NK-92 treated with Interleukin-12 subunit alpha and Interleukin-12 subunit beta, amount 100 ng/mL, for 24 hours (cell line): ENCODE measurements at places on chromosomes 4 and X.

DNA sequence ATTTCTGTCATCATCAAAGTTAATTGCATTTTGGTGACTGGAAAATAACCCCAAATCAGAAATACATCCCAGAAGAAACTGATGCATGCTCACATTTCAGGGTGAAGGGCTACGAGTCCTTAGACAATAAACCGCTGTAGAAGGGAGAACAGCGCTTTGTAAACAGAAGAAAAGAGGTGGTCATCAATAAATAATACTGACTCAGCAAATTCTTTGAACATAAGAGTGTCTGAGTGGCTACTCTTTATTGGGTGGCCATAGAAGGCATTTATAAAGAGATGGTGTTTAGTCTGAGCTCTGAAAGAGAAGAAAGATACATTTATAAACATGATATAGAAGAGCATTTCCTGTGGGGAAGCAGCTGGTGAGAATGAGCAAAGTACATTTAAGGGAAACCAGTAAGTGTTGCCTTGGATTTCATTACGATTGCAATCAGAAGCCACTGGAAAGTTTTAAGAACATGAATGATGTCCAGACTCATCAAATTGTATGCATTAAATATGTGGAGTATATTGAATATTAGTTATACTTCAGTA, 246.9 kb upstream of the GIMD1 start:
- no peak for DNase-seq

- DNase-seq, result no peak
These were observed 368.5 kb downstream of the GPM6A start for GRCh38 chr4:175443547-175443946.

- no peak for DNase-seq
These were observed 61.9 kb upstream of the DAPP1 start for GRCh38 chr4:99754756-99755155.

- no peak for DNase-seq
These were observed 208.7 kb downstream of the SOWAHB start for GRCh38 chr4:76689145-76689817.

DNA sequence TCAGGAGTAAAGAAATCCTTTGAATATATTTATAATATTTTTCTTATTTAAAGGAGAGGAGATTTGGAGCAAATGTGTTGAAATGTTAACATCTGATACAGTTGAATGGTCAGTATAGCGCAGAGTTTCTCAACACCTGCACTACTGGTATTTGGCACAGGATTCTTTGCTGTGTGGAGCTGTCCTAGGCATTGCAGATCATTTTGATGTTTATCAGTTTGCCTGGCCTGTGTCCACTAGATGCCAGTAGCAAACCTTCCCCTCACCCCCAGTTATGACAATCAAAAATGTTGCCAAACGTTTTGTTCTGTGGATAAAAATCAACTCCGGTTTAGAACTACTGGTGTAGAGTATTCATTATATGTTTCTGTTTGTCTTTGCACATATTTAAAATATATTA, 765.3 kb upstream of the SLIT2 start:
- DNase-seq, result no peak

- DNase-seq, result no peak
These were observed 55.0 kb downstream of the BEX3 start for GRCh38 chrX:103431316-103431715.

GRCh38 chrX:38768079-38768478, 33.2 kb upstream of the MID1IP1 start:
- no peak for DNase-seq

DNA sequence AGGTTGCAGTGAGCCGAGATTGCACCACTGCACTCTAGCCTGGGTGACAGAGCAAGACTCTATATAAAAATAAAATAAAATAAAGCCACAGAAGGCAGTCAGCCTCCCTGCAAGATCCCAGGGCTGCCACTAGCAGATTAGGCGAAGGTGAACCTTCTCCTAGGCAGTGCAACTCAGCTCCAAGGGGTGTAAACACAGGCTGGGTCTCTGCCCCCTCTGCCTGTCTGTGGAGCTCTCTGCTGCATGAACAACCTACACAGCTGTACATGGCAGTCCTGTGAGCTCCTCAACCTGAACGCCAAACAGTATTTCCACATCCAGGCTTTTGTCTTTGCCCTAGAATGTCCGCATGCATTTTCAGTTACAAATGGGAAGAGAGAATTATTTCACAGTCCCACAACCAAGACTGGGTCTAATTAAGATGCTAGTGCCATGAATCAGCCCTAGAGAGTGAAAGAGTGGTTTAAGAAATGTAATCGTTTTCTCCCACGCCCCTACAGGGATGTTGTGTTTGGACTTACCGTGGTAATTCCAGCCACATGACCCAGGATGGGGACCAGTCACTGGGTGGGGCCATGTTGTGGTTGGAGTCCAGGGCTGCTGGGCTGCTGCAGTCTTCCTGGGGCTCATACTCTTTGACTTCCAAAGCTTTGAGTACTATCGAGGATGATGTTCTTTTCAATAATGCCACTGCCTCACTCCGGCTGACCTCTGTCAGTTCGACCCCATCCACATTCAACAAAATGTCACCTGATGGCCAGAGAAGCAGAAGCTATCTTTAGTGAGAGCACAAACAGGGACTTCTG, 99.0 kb downstream of the FIP1L1 start:
- no peak for DNase-seq

GRCh38 chr4:110175634-110176033, 22.8 kb downstream of the ELOVL6 start:
- DNase-seq, result no peak

DNA sequence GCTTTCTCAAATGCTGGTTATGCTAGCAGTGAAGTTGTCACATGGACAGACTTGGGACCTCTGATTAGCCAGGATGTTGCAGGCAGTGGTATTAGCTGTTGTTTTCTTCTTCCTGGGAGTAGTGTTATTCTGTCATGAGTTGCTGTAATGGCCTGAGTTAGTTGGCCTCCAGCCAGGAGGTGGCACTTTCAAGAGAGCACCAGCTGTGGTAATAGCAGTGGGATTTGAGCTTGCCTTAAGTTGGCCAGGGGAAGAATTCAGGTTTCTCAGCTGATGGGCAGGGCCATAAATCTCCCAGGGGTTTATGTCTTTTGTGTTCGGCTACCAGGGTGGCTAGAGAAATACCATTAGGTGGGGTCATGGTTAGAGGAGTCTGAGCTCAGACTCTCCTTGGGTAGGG, 132.6 kb downstream of the GLUD2 start:
- DNase-seq, result no peak

DNA sequence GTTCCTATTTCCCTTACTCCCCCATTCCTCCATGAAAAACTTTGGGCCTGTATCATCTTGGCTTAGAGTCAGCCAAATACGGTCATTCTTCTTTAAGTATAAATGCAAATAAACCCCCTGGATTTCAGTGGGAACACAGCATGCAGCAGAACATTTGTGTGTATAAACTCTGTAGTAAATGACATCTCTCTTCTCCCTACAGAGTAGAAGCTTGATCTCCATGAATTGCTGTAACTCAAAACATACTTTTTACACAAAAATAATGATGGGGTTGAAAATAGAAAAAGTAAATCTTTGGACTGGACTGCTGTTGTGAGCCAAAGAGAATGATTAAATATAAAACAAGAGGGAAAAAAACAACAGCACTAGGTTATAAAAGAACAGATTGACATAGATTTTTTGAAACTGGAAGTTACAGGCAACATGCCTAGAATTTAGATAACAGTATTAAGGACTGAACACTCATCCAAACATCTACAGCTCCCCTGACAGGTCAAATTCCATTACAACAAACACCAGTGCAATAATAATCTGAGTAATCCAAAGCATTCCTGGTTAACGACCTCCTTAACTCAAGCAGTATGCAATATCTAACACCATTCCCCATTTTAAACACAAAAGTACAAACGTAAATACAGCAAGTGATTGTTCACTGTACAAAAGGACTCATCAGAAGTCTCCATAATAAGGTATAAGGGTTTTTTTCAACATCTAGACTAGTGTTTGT, 30.7 kb downstream of the TSPAN5 start:
- no peak for DNase-seq

GRCh38 chr4:66169341-66169740, 499.1 kb upstream of the EPHA5 start:
- no peak for DNase-seq

- DNase-seq, result no peak
These were observed 67.5 kb upstream of the BMP3 start for GRCh38 chr4:80963051-80963450.

DNA sequence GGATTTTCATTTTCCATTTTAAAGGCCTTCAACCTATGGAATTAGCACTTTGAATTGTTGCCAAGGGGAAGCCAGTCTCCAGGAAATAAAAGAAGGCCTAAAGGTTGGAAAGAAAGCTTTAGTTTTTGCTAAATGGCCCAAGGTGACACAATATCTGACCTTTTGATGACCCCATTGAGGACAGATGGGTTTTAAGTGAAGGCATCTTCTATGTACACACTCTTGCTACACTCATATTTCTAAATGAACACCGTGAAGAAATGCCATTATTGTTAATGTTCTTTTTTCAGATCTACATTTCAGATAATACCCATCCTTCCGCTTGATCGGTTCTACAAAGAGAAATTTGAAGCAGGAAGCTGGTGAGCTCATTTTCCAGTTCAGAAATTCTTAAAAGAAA, 162.8 kb upstream of the POU3F4 start:
- DNase-seq, result no peak

GRCh38 chr4:48024522-48024921, 8.0 kb downstream of the NIPAL1 start:
- DNase-seq, result no peak

GRCh38 chr4:7703688-7704087, 236.0 kb downstream of the AFAP1 start:
- DNase-seq, result no peak
